Large intestine (tissue), 12 donors: ENCODE measurements at places on chromosomes 1 and 21. TPM values are rescaled to one million over a fixed set of nuclear protein-coding genes. Genes with fewer than 3 reads are reported as not detected.
A peak's percentile ranks its signal among the peaks of the same experiment; 100 is the strongest.

The UBE2U gene
- polyA plus RNA-seq, result 0.15 TPM

The HTR1D gene
- polyA plus RNA-seq, result 0.46 TPM

The TRPM2 gene
- polyA plus RNA-seq, result 2.2 TPM

The SPATA45 gene
- 0.25 TPM for polyA plus RNA-seq

The CYP2J2 gene
- 21.3 TPM for polyA plus RNA-seq

The RAB3B gene
- polyA plus RNA-seq, result 4.1 TPM

The NADK gene
- 59.8 TPM for polyA plus RNA-seq

The FAM151A gene
- polyA plus RNA-seq, result 2.8 TPM

DNA sequence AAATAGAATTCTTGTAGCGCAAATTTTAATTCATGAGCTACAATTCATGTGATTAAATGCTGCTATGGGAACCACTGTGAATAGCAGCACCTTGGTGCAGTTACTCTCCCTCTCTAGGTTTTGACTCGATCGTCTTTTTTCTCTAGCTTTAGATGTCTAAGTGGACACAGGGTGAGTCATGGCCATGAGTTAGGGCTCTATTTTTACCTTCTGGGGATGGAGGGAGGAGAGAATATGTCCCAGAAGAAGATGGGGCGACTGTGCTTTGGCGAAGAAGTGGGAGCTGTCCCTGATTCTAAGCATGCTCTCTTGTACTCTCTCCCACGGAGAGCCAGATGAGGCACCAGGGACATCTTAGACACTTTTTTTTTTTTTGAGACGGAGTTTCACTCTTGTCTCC lies 1.6 kb upstream of the OR2B11 start:
- DNase-seq, result no peak

GRCh38 chr1:53155534-53155933 lies 13.1 kb upstream of the SLC1A7 start:
- DNase-seq, result peak; percentile 43

- no peak for DNase-seq
These were observed 45.8 kb upstream of the KDM4A start for GRCh38 chr1:43604192-43604591.

DNA sequence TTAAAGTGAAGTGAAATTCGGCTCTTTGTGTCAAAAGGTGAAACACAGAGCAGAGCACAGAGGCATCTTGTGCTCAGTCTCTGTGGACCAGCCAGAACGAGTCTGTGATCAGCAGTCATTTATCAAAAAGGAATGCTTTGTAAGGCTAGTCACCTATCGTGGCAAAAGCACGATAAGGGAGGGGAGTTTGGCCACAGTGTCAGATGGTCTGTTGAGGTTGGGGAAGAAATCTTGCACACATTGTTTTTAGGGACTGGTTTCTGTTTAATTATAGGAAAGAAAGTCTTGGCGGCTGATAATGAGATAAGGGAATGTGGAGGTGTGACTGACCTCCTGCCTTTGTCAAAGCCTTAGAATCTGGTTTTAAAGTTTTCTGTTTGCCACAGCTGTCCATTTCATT lies 58.2 kb upstream of the KIAA1614 start:
- no peak for DNase-seq

DNA sequence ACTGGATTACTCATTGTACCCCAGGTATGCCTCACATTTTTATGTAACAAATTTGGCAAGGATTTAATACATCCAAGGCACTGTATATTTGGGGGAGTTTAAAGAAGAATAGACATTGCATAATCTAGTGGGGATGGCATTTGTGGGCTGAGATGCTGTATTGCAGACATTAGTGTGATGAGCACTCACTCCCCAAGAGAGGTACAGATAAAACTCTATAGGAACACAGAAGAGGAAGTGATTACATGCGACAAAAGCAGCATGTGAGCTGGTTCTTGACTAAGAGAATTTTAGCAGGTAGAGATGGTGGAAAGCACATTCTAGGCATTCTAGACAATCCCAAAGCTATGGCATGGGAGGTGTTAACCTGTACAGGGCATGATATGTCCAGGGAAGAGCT lies 24.2 kb upstream of the CDC14A start:
- DNase-seq, result no peak

DNA sequence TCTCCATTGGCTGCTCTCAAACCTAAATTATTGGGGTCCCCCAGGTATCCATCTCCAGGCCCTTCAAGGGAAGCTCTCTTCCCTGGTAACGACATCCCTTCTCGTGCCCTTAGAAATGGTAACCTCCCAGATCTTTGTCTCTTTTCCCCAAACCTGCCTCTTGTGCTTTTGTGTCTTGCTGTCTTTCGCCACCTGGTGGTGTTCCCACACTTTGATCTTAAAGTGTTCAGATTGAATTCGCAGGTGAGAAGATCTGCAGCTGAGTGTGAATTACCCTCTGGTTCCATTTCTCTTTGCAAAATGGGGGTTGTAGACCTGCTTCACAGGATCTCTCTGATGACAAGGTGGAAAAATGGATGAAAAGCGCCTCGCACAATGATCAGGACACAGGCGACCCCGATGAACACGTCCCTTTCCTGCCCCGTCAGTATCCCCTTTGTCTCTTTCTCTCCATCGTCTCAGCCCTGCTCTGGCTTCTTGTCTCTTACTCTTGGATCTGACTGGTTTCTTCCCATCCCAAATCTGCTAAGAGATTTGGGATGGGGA lies 53.1 kb downstream of the DOP1B start:
- DNase-seq, result peak; percentile 32

DNA sequence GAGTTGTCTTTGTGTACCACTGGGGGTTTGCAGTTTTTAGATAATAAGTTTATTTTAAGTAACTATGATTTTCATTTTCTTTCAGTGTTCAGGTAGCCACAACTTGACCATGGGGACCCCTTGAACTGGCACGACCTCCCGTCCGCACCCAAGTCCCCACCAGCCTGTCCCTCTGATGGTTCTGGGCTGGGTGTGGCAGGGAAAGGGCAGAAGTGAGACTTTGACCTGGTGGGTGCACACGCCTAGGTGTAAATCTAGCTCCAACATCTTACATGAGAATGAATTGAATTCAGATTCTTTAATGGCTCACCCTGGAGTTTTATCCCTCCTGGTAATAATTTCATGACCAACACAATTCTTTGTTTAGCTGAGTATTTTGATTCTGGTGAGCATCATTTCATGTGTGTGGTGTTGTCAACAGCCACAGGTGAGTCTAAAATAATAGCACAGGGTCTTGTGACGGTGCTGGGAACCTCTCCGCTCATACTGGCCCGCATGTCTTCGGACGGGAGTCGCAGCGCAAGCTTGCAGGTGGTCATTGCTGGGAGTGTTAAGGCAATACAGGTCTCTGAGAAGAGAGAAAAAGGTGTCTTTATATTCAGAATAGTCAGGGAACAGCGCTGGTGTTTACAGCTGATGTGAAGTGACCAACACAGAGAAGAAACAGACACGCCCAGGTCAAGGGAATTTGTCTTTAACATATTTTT lies 50.8 kb upstream of the POFUT2 start:
- no peak for DNase-seq

- DNase-seq, result no peak
These were observed 60.1 kb upstream of the LAMC2 start for GRCh38 chr1:183126000-183126366.

DNA sequence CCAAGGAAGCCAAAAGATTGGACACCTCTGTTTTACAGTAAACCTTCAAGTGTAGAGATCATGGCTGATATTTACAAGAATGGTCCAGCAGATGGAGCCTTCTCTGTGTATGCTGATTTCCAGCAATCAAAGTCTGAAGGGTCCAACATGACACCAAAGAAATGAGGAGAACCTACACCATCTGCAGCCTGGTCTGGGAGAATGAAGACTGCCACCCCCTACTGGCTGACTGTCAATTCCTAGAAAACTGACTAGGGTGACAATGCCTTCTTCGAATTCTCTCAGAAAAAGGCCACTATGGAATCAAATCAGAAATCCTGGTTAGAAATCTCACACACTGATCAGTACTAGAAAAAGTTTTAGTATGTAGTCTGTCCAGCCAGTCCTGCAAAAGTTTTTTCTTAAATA lies 83.3 kb downstream of the CDC42BPA start:
- peak; percentile 42 for DNase-seq

DNA sequence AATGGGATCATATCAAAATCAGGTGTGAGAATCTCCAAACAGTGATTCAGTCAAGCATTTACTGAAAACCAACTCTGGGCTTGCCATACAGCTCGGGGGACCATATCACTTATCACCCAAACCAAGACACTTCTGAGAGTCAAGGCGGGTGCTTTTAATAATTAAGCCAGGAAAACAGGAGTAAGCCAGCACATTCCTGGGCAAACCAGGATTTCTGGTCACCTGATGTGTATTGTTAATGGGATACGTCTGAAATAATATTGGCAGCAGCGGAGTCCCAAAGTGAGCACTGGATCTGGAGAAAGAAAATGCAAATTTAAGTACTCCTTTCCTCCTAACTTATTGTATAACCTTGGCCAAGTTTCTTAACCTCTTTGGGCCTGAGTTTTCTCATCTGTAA lies 17.6 kb downstream of the OSCP1 start:
- DNase-seq, result peak; percentile 18

- DNase-seq, result no peak
These were observed 317.5 kb downstream of the ASTN1 start for GRCh38 chr1:176847052-176847451.

GRCh38 chr1:82710091-82710490 lies 909.4 kb downstream of the ADGRL2 start:
- DNase-seq, result no peak
